Caki2 (cell line): ENCODE measurements at places on chromosomes 5 and 9. TPM values are rescaled to one million over a fixed set of nuclear protein-coding genes. Genes with fewer than 3 reads are reported as not detected.

LCN2 gene
- total RNA-seq: 2.2 TPM in 1 of 2 replicates, not detected in the other

CDKN2B-AS1 gene
- not detected in 2 replicates for total RNA-seq

DNA sequence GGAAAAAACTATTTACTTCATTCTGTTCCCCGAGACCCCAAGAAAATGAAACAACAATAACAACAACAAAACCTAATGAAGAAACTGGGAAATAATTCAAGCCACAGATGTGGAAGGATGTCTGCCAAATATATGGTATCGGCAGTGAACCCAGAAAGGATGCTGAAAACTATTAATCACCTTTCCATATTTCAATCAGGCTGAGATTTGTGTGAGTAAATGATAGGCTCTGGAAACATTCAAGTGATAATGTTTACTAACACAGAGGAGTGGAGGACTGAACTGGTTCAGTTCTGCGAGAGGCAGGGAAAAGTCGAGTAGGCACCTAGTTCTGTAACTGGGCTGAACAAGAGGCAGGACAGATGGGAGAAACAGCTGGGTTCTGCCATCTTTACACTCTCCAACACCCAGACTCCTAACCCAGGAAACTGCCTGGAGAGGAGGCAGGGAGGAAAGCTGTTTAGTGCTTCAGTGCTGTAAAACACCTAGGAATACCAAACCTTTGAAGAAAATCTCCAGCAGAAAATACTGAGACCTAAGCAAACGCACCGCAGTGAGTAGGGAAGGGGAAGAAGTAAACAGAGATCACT lies 96.8 kb upstream of the GNA14 start:
- no peak for DNase-seq

DNA sequence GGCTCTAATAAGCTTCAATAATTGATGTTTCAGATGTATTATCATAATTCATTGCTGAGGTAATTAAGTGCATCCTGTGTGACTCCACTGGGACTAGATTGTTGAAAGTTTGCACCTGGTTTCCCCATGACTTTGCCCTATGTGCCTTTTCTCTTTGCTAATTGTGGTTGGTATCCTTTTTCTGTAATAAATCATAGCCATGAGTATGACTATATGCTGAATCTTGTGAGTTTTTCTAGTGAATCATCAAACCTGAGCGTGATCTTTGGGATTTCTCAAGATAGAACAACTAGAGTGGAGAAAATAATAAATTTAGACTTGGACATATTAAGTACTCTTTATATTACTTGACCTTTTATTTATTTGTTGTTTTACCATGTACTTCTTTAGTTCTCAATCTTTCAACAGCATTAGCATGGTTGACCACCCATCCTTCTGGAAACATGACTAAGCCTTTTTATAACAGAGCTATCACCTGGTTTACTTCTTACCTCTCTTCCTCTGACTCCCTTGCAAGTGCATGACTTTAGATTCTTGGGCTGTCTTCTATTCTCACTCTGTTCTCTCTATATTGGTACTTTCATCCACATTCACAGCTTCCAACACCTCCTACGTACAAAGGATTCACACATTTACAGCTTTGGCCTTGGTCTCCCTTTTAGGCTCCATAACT lies 239.6 kb upstream of the TAS2R1 start:
- DNase-seq: peak; percentile 73

DNA sequence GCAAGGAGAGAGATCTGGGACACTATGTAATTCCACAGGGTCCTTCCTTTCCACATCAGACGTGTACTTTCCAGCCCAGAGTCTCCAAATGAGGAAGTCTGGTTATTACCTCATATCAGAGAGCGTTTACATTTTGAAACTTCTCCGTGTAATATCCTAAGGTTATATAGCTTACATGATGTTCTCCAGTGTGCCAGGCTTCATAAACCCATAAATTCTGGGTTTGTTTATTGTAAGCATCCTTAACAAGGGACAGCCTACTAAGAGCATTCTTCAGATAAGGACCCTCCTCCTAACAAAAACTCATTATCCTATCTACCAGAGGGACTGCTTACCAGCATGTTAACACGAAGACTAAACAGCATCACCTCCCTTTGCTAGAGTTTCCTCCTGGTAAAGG lies 17.9 kb downstream of the SRFBP1 start:
- no peak for DNase-seq

DNA sequence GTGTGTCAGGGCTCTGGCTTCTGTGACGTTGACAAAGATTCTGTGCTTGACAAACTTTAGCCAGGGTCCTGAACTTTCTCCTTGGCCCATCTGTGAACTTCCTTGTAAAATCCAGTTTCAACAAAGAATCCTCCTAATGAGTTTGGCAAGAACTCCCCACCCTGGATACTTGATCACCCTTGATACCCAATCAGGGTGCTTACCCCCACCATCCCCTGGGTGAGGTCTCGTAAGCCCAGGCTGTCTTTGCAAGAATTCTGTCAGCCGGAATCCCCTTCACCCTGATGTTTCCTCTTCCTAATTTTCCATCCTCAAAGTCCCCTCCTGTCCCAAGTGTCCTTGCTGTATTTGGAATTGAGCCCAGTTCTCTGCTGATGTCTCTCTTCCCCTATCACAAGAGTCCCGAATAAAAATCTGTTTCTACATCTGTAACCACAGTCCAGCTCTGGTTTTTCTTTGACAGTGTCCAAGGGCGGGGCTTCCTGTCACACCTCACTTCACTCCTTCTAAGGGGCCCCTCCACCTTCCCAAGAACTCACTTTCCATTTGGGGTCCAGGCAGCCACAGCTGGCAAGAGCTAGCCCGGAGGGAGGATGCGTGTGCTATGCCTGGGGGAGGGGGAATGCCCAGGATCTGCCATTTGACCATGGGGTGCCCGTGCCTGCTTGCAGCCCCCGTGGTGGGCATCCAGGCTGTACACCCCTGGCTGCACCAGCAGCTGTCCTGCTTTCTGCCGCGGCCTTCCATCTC lies 2.7 kb upstream of the CARD19 start:
- DNase-seq: no peak

DNA sequence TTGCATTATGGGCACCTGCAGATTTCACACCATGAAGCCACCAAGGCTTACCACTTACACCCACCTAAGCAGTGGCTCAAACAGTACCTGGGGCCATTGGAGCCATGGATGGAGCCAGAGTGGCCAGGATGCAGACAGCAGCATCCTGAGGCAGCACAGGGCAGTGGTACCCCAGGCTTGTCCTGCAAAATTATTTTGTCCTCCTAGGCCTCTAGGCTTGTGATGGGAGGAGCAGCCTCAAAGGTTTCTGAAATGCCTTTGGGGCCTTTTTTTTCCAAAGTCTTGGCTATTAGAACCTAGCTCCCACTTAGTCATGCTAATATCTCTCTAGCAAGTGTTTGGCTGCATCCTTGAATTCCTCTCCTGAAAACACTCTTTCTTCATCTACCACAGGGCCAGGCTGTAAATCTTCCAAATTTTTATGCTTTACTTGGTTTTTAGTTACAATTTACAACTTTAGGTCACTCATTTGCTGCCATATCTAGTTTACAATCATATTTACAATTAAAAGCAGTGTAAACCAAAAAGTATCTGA lies 15.7 kb downstream of the TMC1 start:
- no peak for DNase-seq

SMC2 gene
- 7.8 and 11.1 TPM in 2 replicates for total RNA-seq

ADGRD2 gene
- 0.26 TPM in 1 of 2 replicates, not detected in the other for total RNA-seq

- no peak for DNase-seq
Measured at GRCh38 chr9:116286297-116286696, 132.7 kb downstream of the PAPPA start.

NREP gene
- 42.6 and 46.3 TPM in 2 replicates for total RNA-seq

- DNase-seq: peak; percentile 53
Measured at GRCh38 chr5:115601701-115602590, at the start of gene TICAM2. Gene TICAM2, minus strand, starts transcription at chr5:115602479. Its CDS starts 21,223 bp downstream, at chr5:115581256.

DNA sequence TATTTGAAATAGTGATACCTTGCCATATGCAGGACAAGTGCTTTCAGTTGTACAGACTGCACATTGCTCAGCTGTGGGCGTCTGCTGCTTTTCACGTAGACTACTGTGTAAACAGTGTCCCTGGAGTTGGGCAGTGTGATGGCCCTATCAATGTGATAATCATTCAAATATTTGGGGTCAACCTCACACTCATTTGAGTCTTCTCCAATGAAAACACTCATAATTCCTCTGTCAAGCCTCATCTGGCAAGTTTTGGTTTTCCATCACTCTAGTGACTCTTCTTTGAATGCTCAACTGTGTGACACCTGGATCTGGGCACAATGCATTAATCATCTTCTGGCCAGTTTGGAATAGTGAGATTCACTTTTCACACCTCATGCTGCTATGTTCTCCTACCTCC lies 64.4 kb downstream of the UGCG start:
- DNase-seq: peak; percentile 93

GRCh38 chr9:82923092-82923911 lies 139.6 kb downstream of the RASEF start:
- DNase-seq: peak; percentile 94

PCA3 gene
- total RNA-seq: not detected in 2 replicates

GDA gene
- 26.3 and 31.2 TPM in 2 replicates for total RNA-seq

IL5 gene
- total RNA-seq: not detected in 2 replicates

PCDHB3 gene
- total RNA-seq: not detected in 2 replicates

- DNase-seq: peak; percentile 35
Measured at GRCh38 chr9:36995927-36996705, 38.0 kb downstream of the PAX5 start.

DNA sequence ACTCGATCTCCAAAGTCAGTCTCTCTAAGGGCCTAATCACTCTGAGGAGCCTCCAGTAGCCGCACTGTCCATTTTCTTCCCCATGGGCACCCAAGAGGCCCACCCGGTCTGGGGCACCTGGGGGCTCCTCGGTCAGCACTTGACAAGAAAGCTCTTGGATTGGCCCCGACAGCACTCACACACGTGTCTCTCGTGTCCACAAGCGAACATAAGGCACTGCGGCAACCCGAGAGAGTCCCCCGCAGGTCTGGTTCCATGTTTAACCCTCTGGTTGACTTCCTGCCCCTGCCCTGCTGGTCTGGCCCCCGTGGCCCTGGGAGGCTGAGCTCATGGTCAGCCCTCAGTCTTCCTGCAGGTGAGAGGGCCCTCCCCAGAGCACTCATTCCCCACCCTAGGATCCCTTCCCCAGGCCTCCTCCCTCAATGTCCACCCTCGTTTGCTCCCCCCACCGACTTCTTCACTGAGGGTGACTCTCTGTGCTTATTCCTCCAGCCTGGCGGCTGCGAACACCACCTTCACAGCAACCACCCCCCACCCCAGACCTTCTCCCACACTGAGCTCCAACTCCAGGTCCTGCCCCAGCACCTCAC lies 16.3 kb upstream of the LRRC14B start:
- DNase-seq: no peak

GRIA1 gene
- not detected in 2 replicates for total RNA-seq
